CD4-positive, alpha-beta T cell (primary cell): ENCODE measurements at places on chromosomes 16 and 17. TPM values are rescaled to one million over a fixed set of nuclear protein-coding genes. Genes with fewer than 3 reads are reported as not detected.

The UMOD gene
- not detected for total RNA-seq

The BRICD5 gene
- total RNA-seq: 4.2 TPM

The KRTAP16-1 gene
- 1.1 TPM for total RNA-seq

The MT1G gene
- total RNA-seq: not detected

The HSF4 gene
- total RNA-seq: 19.7 TPM

The MFAP4 gene
- not detected for total RNA-seq

The HASPIN gene
- total RNA-seq: 0.22 TPM

The KRTAP9-3 gene
- not detected for total RNA-seq

The PPP1R27 gene
- total RNA-seq: not detected

The SLC35B1 gene
- total RNA-seq: 46.8 TPM

The KRT24 gene
- total RNA-seq: not detected

The PRAC1 gene
- not detected for total RNA-seq

The ATP1B2 gene
- 0.17 TPM for total RNA-seq
